ENCODE measurements at places on chromosomes 12 and 14.

DNA sequence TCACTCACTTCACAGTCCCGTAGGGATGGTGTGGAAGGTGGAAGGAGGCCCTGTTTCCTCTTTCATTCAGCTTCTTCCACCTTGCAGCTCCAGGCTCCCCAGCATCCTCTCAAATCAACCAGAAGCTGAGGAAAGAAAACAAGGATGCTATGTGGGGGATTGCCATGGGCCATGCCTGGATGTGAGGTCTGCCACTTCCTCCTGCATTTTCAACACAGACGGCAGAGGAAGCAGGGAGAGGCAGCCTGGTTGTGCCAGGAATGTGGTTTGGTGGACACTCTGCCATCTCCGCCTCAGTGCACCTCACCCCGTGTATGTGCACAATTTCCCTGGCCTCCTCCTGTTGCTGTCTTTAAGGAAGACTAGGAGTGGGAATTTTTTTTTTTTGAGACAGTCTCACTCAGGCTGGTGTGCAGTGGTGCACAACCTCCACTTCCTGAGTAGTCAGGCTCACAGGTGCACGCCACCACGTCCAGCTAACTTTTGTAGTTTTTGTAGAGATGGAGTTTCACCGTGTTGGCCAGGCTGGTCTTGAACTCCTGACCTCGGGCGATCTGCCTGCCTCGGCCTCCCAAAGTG lies 99.2 kb downstream of the SLC15A4 start:
- no peak for DNase-seq

DNA sequence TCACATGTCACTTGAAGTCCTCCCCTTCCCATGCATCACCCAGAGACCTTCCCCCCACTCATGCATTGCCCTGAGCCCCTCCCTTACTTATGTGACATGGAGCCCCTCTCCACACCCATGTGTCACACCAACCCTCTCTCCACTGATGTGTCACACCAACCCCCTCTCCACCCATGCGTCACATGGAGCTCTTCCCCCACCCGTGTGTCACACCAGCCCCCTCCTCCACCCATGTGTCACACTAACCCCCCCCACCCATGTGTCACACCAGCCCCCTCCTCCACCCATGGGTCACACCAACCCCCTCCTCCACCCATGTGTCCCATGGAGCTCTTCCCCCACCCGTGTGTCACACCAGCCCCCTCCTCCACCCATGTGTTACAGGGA lies 30.4 kb downstream of the RTL1 start:
- DNase-seq = no peak

DNA sequence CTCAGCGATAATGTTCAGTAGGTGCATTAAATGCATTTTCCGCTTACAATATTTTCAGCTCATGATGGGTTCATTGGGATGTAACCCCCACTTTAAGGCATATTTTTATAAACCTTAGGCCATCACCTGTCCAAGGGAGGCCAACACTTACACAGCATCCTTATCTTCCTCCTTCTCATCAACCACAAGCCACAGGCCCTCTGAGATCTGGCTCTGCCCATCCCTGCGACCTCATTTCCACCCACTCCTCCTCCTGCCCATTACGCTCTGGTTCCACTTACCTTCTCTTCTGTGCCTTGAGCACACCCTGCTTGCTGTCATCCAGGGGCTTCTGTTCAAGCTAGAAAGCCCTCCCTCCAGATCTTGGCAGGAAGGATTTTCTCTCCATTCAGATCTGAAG lies 93.2 kb downstream of the EGLN3 start:
- no peak for DNase-seq

DNA sequence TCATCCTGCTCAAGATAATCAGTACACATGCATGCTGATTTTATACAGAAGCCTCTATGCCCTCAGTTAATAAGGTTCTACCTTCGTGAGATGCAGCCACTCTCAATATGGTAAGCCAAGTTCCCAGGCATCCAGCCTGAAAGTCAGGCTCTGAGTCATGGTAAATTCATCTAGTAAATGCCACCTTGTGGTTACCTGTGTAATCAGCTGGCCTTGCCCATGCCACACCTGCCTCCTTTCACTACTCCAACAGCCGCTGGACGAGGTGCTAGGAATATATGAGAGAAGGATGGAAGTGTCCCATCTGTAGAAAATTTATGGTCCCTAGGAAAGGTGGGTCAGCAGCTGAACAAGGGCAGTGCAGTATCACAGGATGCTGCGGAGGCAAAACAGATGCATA lies 207.3 kb downstream of the SSPN start:
- DNase-seq = no peak

GRCh38 chr14:34081101-34081575 lies 130.3 kb upstream of the EGLN3 start:
- no peak for DNase-seq

- DNase-seq = no peak
These were observed 1111.5 kb downstream of the TRHDE start for GRCh38 chr12:73383584-73384222.

DNA sequence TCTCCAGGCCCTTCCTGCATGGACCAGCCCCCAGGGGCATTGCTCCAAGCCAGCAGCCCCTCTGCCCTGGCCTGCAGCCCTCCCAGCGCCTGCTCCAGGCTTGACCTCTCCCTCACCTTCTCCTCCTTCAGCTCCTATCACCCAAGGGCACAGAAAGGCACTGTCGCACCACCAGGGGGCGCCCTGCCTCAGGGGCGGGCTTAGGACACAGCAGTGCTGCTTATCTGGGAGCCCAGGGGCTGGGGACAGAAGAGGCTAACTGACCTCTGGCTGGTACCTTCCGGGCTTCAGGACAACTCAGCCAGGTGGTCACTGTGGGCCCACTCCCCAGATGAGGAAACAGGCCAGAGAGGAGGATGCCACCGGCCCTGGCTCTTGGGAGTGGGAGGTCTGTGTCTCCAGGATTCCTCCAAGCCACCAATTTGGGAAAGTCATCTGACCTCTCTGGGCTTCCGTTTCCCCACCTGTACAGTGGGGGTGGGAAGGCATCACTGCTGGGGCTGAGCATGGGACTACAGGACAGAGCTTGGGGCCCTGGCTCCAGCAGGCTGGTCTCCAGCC lies 25.3 kb upstream of the GPR132 start:
- DNase-seq = peak; percentile 75
